ENCODE measurements at places on chromosomes 12 and 14.

GRCh38 chr14:54803396-54803795, 99.2 kb downstream of the GCH1 start:
- DNase-seq: no peak

DNA sequence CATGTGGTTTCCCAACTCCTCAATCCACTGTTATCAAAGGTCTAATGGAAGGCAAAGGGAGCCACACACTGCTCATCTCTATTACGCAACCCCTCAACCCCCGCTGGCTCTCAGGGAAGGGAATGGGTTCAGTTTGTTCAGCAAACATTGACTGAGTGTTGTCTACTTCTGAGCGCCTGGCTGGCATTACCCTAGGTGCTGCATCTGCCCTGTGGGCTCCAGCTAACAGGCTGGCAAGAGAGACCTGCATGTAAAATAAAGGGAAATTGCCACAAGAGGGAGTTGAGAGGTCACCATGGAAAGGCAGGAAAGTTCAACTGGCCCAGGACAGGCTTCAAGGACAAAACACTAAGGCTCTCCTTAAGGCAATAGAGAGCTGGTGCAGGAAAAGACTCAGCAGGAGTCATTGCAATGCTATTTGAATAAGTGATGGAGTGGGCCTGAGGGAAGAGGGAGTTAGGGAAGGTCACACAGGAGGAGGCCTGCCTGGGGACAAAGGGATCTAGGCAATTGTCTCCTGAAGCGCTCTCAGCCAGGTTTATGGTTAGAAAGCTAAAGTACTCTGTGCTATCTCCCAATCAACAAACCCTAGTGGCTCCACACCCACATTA, 5.5 kb upstream of the ZNF740 start:
- no peak for DNase-seq

- no peak for DNase-seq
Measured at GRCh38 chr12:58818546-58818945, 101.8 kb downstream of the LRIG3 start.

- no peak for DNase-seq
Measured at GRCh38 chr12:99039367-99040120, 394.5 kb downstream of the APAF1 start.

- no peak for DNase-seq
Measured at GRCh38 chr12:57739914-57740538, 1.5 kb upstream of the AGAP2 start.

- DNase-seq: no peak
Measured at GRCh38 chr12:9041321-9041720, 52.0 kb downstream of the KLRG1 start.

- DNase-seq: no peak
Measured at GRCh38 chr12:84506282-84506681, 406.3 kb downstream of the SLC6A15 start.

DNA sequence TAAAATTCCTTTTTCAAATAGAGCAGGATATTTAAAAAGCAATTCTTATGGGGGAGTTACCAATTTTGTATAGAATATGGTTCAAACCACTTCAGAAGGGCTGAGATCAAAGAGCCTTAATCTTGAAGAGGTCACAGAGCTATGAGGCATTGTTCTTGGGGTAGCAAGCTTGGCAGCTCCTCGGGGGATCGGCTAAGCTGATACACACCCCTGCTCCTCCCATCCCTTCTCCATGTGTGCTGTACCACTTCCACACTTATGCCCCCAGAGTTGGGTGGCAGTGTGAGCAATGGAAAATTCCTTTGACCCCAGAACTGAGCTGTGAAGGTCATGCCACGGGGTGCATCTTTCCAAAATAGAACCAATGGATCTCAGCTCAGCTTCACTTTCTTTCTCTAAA, 15.0 kb upstream of the TMEM30B start:
- DNase-seq: no peak

DNA sequence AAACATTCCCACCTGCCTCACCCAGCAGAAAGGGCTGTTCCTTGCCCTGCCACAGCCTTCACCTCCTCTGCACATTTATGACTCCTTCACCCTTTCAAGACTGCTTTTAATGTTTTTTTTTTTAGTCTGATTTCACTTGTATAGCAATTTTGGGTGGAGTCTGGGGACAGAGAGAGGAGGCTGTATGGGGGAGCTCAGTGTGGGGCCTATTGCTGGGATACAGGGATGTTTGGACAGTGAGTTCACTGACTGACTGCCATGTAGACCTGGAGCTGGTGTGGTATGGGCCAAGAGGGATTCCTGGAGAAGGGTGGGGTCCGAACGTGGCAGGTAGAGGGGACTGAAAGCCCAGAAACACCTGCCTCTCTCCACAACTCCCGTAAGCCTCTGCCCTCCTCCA, 1.9 kb upstream of the KRT85 start:
- no peak for DNase-seq

DNA sequence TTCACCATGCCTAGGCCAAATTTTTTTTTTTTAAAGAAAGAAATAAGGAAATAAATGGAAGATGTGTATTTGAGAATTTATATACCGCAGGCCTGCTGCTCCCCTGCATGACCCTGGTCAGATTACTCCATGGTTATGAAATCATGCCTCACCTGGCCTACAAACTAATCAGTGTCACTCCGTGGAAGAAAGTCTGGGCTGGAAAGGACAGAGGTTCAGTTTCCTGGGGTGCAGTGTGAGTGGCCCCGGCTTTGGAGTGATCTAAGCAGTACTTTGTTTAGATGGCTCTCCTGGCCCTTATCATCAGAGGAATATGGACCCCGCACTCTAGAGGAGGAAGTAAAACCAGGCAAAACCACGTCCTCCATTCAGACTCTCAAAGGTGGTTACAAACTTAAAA, 9.6 kb downstream of the APOBEC1 start:
- DNase-seq: no peak

DNA sequence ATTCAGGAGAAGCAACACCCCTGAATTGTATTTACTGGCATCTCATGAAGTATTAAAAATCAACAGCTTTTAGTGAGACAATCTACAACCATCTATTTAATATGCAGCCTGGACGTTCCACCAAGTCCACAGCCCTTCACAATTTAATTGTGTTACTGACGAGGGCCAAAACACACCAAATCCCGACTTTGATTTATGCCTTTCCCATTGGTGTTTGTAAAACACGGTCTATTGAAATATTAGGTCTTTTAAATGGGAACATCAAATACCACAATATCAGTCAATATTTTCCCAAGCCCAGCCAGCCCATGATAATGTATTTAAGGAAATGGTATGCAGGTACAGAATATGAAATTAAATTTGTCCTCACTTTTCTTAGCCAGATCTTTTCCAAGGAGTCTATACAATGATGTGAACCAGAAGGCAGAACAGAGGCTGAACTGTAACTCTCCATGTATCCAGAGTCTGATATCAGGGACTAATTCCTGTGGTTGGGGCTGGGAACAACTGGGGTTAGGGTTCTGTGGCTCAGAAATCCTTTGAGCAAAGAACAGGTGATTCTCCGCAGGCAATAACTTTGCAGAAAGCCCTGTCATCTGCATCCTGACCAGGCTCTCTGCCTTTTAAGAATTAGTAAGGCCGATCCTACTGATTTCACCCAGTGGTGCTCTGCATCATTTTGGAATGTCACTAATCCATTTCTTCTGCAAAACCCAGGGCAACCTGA, 179.3 kb upstream of the GZMB start:
- DNase-seq: no peak

DNA sequence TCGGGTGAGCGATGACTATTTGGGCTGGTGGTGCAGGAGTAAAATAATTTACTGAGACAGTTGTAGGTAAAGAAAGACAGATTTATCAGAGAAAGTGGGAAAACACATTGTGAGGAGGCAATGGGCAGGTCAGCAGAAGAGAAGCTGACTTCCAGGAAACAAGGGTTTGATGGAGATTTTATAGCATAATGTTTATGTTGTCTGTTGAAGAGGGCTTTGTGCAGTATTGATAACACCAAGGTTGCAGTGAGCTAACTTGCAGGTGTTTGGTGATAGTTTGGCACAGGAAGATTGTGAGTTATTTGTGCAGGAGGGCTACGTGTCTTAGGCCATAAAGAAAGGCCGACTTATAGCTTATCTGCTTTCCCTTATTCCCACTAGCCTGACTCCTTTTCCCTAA, 72.2 kb downstream of the DHRS2 start:
- DNase-seq: no peak

DNA sequence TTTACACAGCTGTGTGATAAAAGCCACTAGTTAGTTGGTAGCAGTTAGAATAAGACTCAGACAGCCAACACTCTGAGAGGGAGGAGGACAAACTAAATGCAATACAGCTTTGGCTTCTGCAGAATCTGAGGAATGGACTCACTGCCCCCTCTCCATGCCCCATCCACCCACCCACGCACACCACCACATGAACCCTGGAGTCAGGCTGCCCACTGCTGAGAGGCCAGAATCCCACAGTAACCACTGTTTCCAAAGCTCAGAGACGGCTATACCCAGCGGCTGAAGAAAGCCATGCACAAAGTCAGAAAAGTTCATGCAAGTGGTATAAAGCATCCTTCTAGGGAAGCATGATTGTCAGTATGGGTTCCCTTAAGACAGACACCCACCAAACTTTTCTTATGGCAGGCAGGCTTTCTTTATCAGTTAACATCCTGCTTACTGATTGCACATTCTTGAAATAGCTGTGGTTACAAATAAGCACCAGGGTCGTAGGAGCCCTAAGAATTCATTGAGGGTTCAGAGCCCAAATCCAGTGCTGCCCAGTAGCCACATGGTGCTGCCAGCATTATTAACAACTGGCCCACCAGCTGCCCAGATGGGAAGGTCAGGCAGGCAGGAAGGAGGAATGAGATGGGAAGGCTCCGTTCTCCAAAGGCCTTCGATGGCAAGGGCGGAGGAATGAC, 61.5 kb downstream of the NT5DC3 start:
- no peak for DNase-seq

DNA sequence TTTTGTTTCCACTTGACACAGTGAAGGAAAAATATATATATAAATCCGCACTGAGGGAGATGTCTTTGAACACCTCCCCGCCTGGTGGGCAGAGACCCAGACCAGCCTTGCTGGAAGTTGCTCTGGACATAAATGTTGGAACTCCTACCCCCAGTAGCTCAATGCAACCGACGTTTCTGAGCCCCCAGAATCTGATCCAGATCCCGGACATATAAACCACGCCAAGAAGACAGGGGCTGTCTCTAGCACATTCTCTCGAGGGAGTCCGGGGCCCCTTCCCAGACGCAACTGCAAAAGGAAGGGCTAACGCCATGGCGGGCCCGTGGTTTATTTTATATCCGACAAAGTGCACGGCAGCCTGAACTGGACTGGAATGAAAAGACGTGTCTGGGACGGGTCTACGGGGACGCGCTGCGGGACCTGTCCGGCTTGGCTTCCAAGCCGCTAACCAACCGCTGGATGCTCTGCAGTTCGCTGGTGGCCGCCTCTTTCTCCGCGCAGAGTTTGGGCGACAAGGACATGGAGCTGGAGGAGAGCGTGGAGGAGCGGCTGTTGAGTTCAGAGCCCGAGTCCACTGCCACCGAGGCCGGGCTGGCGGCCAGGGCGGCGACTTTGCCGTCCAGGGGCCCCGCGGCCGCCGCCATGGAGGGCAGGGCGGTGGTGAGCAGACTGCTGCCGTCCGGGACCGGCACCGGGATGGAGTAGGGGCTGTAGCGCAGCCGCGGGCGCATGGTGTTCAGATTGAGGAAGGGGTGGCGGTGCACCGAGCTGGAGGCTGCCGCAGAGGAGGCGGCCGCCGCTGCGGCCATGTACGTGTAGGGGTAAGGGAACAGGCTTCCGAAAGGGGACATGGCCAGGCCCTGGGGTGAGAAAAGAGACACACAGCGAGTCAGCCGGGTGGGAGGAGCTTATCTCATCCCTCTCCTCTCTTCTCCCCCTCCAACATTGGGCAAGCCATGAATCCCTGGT, 12.2 kb downstream of the TBX3 start:
- no peak for DNase-seq

DNA sequence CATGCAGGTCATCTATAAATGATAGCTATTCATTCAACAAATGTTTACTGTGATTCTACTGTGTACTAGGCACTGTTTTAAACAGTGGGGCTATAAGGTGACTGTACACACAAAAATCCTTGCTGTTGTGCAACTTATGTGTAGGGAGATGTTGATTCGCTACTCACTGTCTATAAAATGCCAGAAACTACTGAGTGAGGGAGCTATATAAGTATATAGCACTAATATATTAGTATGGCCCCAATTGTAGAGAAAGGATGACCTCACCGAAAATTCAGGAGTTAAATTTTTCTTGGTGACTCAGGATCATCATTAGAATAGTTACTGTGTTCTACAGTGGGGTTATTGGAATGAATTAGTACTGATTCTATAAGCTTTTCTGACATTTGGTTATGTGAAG, 117.4 kb downstream of the TGFB3 start:
- no peak for DNase-seq

Measured in neural crest cell (in vitro differentiated cells).